ENCODE measurements at places on chromosomes 3 and 15. TPM values are rescaled to one million over a fixed set of nuclear protein-coding genes. Genes with fewer than 3 reads are reported as not detected.

- no peaks in the 10 kb centered on the region for H3K27me3 ChIP-seq
- no peak for DNase-seq
- no peak overlapping the region for H3K4me3 ChIP-seq
- H3K36me3 ChIP-seq: no peaks in the 10 kb centered on the region
- H3K27ac ChIP-seq: no peak overlapping the region
These were observed 32.4 kb downstream of the CMTM7 start for GRCh38 chr3:32423956-32424557.

- no peak overlapping the region for H3K27ac ChIP-seq
- H3K27me3 ChIP-seq: no peaks in the 10 kb centered on the region
- no peaks in the 10 kb centered on the region for H3K36me3 ChIP-seq
- H3K4me1 ChIP-seq: no peaks in the 10 kb centered on the region
These were observed 65.6 kb downstream of the SYNPR start for GRCh38 chr3:63343674-63344073.

DNA sequence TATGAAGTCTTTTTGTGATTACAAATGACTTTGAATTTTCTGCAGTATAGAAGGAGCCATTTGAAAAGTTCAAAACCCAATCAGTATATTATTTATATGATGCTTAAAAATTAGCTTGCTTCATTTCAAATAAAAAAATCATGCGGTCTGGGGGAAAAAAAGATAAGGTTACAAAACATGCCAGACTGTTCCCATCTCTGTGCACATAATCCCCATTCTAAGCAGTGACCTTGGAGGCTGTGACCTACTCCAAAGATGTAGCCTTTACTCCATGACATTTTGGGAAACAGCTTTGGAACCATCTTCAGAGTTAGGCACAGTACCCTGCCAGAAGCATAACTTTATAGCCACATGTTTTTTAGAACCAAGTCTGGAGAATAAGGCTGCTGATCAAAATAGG is 447.7 kb upstream of the WNT5A start:
- H3K27me3 ChIP-seq: no peaks in the 10 kb centered on the region
- DNase-seq: no peak
- no peaks in the 10 kb centered on the region for H3K36me3 ChIP-seq
- H3K4me3 ChIP-seq: no peak overlapping the region
- H3K4me1 ChIP-seq: no peaks in the 10 kb centered on the region

GRCh38 chr3:193869221-193870201 is 266.4 kb upstream of the HES1 start:
- no peaks in the 10 kb centered on the region for H3K36me3 ChIP-seq
- no peaks in the 10 kb centered on the region for H3K27me3 ChIP-seq
- no peak overlapping the region for H3K27ac ChIP-seq
- H3K4me3 ChIP-seq: no peak overlapping the region

- no peaks in the 10 kb centered on the region for H3K4me1 ChIP-seq
- peak within 1 kb of the TSS; percentile 16 for H3K27ac ChIP-seq
- no peaks in the 10 kb centered on the region for H3K27me3 ChIP-seq
- no peak for DNase-seq
- no peak within 1 kb of the TSS for H3K4me3 ChIP-seq
These were observed at the start of gene AMT for GRCh38 chr3:49422379-49423248. Gene AMT, minus strand, starts transcription at chr3:49422473. Its CDS starts 23 bp downstream, at chr3:49422450.

DNA sequence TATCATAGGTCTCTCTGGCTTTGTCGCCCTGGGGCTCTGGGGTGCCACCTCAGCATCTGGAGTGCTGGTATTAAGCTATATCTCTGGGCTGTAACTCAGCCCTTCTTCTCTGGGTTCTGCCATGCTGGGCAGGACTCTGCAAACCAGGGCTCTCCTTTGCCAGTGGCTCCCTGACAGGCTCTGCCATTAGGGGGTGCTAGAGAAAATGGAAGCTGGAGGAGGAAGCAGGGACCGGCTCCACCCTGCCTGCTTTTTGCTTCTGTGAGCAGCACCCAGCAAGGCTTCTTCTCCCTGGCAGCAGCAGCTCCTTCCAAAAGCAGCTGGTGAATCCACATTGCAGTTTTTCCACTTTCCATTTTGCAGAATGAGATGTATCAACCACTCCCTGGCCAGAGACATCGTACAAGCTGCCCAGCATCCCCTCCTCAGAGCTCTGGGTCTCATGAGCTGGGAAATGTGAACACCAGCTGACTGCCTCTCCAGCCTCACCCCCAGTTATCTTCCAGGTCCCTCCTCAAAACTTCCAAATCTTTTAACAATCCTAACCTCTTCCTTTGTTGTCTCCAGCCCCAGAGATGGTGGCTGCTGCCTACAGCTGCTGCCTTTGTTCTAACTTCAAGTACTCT is 165.0 kb downstream of the ABHD5 start:
- no peaks in the 10 kb centered on the region for H3K27me3 ChIP-seq
- H3K4me1 ChIP-seq: no peaks in the 10 kb centered on the region
- no peak overlapping the region for H3K27ac ChIP-seq
- no peak overlapping the region for H3K4me3 ChIP-seq
- H3K36me3 ChIP-seq: no peaks in the 10 kb centered on the region

DNA sequence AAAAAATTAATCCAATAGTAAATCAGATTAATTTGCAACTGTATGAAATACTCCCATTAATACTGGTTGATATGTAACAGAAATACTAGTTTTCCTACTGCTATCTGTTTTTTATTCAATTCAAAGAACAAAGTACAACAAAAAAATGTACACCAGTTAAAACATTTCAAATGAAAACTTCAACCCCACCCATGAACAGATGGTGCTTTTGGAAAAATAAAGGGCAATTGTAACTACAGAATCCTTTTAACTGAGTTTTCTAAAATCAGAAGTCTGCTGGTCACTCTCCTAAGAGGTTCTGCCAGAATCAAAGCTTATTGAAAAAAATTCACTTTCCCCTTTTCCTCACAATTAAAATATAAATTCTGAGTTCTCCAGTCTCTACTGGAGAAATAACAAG is 34.3 kb downstream of the DENND6A start:
- H3K4me1 ChIP-seq: no peaks in the 10 kb centered on the region
- H3K36me3 ChIP-seq: no peaks in the 10 kb centered on the region
- H3K27ac ChIP-seq: no peak overlapping the region
- no peaks in the 10 kb centered on the region for H3K27me3 ChIP-seq
- DNase-seq: no peak

- DNase-seq: no peak
- no peak overlapping the region for H3K4me3 ChIP-seq
- H3K36me3 ChIP-seq: no peaks in the 10 kb centered on the region
These were observed 193.4 kb downstream of the SLC9A9 start for GRCh38 chr3:143654906-143655305.

TTLL13 gene
- not detected for total RNA-seq

CLDN16 gene
- 0.07 TPM for total RNA-seq

SLC7A14 gene
- not detected for total RNA-seq

PLSCR4 gene
- total RNA-seq: 70.8 TPM

IQCF5 gene
- not detected for total RNA-seq

CACNA2D2 gene
- under 0.01 TPM for total RNA-seq
